Transverse colon (tissue), 4 donors: ENCODE measurements at places on chromosomes 12 and 14. TPM values are rescaled to one million over a fixed set of nuclear protein-coding genes. Genes with fewer than 3 reads are reported as not detected.

Gene PRPH
- 7.9 TPM for total RNA-seq

Gene POTEM
- not detected for total RNA-seq

Gene ITGB7
- total RNA-seq = 8.3 TPM

GRCh38 chr12:27622436-27623195 is 73.6 kb upstream of the REP15 start:
- no peak for DNase-seq

- DNase-seq = no peak
These were observed 2.6 kb downstream of the ITGA7 start for GRCh38 chr12:55704824-55705718.

DNA sequence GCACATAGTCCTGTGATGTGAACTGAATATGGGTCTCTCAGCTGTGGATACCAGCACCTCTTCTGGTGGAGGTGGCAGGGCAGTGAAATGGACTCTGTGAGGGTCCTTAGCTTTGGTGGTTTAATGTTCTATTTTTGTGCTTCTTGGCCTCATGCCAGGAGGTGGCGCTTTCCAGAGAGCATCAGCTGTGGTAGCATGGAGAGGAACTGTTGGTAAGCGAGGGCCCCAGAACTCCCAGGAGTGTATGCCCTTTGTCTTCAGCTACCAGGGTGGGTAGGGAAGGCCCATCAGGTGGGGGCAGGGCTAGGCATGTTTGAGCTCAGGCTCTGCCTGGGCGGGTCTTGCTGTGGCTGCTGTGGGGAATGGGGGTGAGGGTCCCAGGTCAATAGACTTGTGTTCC is 241.7 kb downstream of the AEBP2 start:
- DNase-seq = no peak

DNA sequence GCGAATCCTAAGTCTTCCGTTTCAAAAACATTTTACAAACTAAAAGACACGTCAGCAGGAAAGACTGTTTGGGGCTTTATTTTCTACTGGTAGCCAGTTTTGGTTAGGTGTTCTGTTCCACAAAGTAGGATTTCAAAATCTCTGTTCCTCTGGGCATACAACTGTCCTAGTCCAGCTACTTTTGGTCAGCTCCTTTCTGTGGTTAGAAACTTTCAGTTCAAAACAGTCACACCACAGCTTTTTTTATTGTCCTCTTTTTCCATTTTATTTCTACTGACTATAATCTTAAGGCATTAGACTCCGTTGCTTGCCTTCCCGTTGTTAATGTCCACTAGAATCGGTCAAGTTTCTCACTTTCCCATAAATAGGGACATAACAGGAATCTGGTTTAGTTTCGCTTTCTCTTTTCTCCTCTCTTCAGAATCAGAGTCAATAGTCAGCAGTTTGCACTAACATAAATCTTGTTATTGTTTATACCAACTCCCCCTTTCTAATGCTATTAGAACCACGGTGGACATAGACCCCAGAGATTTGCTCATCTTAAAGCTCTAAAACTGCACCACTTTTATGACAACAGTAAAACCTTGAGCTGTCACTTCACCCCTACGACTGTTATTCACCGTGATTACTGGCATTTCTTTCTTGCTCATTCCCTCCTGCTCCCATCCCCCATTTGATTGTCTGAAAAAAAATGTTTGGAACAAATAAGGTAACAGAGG is 41.5 kb upstream of the NPAS3 start:
- no peak for DNase-seq

DNA sequence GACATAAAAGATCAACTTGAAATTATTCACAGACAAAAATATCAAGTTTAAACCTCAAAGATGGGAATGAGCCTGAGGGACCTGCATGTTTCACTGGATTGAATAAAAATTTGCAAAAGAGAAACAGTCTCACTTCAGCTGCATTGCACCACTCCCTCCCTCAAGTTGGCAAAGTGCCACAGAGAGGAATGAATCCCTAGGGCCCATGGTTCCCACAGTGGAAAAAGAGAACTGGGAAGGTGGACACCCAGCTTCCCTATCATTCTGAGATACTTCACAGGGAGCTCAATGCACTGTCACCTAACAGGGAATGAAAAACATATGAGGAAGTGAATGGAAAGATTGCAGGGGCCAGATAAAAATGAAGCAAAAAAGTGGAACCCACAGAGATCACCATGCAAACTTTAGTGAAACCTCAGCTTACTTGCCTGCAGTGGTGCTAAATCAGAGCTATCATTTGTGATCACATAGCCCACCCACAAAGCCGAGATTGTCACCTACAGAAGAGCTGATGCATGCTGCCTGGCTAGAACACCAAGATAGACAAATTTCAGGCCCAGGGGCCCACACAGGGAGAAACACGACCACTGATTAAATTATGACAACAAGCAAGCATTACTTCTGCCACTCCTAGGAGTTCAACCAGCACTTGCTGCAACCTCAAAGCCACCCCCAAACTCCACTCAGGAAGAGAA is 911.3 kb downstream of the LRFN5 start:
- no peak for DNase-seq

DNA sequence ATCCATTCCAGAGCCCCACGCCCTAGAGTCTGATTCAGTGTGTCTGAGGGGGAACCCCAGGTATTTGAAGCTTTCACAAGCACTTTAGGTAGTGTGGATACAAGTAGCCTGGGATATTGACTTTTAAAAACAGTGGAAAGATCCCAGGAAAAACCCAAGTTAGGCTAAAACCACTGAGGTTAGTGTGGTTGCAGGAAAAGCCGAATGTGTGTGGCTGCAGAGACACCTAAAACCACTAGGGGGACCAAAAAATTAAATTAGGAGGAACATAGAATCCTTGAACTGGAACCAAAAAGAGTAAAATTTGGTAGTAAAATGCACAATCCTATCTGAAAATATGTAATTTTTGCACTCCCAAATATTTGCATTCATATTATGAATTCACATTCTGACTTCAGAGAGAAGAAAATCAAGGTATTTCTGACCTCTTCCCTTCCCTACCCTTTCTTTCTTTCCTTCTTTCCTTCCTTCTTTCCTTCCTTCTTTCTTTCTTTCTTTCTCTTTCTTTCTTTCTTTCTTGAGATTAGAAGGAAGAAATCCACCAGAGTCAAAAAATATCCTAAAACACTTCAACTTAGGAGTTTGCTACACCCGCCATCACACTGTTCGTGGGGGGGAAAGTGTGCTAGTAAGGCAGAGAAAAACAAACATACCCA is 37.8 kb downstream of the SLCO1A2 start:
- DNase-seq = no peak

GRCh38 chr12:2453761-2454090 is 341.0 kb upstream of the FKBP4 start:
- no peak for DNase-seq

DNA sequence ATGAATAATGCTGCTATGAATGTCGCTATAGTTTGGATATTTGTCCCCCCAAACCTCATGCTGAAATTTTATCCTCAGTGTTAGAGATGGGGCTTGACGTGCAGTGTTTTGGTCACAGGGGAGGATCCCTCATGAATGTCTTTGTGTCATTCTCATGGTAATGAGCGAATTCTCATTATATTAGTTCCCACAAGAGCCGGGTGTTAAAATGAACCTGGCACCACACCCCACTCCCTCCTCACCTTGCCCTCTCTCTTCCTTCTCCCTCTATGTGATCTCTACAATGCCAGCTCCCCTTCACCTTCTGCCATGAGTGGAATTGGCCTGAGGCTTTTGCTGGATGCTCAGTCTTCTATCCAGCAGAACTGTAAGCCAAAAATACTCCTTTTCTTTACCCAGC is 37.5 kb upstream of the YAF2 start:
- DNase-seq = no peak

DNA sequence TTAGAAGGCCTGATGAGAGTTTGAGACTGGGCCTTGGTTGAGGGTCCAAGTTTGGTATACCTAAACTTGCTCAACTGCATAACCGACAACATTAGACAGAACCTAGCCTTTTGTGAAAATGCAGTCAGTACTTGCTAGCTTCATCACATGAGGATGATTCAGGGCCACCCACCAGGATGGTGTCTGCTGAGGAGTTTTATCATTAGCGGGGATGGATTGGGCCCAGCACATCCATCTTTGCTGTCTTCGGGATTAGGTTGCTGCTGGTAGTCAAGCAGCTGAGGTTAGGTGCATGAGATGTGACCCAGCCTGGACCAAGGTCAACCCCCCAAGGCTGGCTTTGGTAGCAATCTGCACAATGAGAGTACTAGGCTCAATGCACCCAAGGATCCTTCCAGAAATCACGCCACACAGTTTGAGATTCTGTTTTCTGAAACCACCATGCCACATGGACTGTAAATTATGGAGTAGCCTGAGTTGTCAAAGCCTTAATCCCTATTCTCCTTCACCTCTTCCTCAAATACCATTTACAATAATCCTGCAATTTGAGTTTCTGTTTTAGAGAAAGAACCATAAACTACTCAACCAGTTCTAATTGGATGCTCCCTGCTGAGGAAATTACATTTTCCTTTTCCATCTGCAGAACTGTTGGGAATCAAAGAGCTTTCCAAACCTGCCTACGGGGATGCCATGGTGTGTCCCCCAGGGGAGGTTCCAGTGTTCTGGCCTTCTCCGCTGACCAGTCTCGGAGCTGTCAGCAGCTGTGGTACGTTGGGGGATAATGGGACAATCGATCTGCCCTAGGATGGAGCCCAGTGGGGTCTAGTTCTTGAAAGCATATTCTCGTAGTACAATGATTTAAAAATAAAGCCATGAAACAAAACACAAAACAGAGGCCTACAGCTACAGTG is 61.7 kb downstream of the DGLUCY start:
- DNase-seq = no peak

DNA sequence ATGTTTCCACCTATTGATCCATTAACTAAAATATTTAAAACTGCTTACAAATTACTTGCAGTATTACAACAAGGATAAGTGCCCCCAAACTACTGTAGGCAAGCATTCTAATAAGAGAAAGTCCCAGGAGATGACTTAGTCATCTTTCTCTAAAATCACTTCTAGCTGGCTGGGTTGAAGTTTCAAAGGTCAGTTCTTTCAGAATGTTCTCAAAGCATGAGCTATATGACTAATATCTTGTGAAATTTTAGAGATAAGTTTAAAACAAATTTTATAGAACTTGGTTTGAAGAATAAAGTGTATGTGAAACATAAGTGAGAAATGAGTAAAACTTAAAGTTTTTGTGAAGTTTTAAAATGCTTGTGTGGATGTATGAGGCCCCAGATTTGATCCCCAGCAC is 24.3 kb upstream of the OR6J1 start:
- no peak for DNase-seq
